ENCODE measurements at places on chromosomes 3 and 15.

DNA sequence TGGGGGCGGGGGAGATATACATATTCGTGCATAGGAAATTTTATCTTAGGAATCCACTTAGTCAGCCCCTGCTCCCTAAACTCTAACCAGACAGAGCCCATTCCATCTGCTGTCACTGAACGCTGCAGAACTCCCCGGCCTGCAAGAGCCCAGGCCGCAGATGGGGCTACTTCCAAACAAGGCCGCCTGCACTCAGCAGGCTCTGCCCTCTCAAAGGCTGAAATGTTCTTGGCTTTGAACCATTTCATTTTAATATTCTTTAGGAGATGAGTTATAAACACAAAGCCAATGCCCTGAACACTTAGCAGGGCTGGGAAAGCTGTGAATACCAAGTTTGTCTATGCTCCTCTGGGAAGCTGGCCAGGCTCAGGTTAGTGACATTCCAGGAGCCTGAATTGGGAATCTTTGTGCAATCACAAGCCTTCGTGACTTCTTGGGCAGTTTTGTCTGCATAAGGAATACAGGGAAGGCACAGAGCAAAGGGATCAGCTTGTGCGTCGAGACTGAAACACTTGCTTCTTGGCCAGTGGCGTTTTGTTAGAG lies 65.0 kb downstream of the SYNM start:
- DNase-seq: no peak

DNA sequence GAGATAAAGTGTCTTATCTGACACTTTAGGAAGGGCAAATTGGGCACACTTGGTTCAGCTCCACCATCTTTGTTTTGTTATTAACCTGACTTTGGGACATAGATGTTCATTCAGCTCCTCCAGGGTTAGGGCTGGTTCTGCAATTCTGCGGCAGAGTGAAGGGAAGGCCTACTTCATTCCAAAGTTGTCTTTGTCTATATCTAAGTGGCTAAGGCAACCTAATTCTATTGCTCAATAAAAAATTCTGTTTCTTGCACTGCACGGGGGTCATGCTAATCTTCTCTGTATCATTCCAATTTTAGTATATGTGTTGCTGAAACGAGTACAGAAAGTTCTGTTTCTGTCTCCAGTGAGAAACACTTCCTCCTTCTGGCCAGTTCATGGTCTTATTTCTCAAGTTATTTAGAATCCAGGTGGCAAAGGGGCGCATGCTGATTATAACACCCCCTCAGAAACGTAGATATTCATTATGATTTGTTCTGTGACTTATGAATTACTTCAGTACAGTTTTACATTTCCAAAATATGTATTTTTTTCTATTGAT lies 53.5 kb downstream of the PFN2 start:
- DNase-seq: no peak

- DNase-seq: no peak
Observed at GRCh38 chr3:45884368-45885201, 1.8 kb upstream of the CCR9 start.

- DNase-seq: no peak
Observed at GRCh38 chr15:99096894-99097426, 7.9 kb upstream of the SYNM start.

DNA sequence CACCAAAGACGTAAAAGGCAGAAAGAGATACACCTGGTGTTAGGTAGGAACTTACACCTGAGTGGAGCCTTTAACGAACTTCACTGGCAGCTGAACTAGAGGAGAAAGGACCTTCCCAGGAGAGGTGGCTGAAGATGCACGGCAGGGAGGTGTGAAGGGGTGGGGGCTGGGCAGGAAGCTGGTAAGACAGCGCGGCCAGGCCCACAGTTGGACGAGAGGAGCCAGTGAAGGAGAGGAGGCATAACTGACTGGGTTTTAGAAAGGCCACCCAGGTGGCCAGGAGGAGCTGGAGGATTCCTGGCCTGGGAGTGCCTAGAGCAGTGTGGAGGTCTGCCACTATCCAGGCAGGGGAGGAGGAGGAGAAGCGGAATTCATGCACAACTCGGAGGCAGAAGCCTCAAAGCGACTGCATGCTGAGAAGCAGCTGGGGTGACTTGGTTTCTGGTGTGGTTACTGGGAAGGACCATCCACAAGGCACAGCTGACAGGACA lies 51.9 kb downstream of the SLC41A3 start:
- DNase-seq: no peak

DNA sequence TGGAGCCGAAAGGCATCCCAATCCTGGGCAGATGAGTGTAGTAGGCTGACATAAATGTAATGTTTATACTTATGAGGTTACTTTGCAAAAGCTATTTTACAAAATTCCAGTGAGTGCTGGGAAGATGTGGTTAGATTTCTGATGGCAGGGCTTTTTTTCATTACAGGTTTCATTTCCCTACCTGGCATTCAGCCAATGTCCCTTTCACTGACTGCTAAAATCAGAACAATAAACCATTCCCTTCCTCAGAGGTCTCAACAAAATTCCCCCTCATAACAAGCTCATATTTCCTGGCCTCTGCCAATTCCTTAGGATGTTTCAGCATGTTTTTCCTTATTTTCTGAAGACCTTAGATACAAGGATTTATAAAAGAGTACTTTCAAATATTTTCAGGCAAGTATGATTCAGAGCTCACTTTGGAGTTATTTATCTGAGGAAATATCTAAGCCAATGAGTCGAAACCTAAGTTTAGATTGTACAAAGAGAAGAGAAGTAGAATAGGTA lies 40.9 kb upstream of the CCDC80 start:
- DNase-seq: no peak

GRCh38 chr3:141082064-141082463 lies 30.9 kb downstream of the SPSB4 start:
- no peak for DNase-seq

- DNase-seq: no peak
Observed at GRCh38 chr15:91102546-91103330, 2.7 kb downstream of the SV2B start.

DNA sequence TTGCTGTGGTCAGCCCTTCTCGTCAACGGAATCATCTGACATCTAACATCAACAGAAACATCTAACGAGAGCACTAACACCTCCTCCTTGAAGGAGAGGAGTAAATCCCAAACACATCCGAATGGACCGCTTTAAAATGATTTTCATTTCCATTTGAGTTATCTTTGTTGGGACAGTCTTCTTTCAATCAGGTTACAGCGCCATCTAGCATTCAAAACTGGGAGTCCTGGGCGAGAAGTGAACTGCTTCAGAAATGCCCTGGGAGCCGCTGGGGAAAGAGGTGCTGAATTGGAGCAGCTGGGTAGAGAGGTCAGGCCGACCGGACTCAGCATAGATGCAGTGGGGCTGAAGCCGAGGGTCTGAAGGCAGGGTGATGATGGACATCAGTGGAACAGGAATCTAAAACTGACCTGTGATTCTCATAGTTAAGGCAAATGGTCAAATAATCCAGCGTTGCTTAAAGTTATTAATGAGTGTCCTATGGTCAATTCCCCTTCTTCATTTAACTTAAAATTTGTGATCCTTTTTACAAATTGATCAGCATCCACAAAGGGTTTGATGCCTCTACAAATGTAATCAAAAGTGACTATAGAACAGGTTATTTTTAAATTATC lies 170.0 kb upstream of the NDN start:
- DNase-seq: no peak

DNA sequence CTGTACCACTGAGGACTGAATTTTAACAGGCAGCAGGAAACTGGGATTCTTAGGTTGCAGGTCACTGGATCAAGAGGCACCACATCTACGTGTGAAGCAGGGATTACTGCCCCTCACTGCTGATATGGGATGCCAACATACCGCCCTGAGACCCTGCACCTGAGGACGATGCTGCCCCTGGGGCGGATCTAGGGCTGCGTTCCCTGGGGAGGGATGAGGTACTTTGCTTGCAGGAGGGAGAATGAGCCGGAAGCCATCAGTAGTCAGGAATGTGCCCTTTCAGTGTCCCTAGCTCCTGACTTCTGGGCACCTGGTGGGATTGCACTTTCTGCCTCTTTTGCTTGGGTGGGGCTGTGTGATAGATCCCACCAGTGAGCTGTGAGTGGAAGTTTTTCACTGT lies 122.8 kb downstream of the RPLP1 start:
- no peak for DNase-seq

GRCh38 chr15:72835294-72835890 lies 51.8 kb upstream of the ADPGK start:
- no peak for DNase-seq

DNA sequence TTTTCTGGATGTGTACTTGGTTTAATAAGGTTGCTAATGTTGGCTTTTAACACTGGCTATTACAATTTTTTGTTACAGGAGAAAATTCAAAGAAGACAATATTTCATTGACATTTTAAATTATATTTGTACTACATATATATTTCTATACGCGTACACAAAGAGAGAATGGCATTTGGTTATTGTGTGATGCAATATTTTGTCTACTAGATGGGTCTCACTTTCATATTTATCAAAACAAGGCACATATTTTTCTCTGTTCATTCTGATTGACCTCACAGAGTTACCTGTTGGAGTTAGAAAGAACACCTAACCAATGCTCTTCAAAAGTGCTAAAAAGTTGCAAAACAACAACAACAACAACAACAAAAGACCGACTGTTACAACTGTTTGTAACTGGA lies 50.2 kb upstream of the VGLL3 start:
- no peak for DNase-seq

- no peak for DNase-seq
Observed at GRCh38 chr15:93049914-93050578, 39.0 kb downstream of the RGMA start.

- no peak for DNase-seq
Observed at GRCh38 chr3:35675206-35675605, 35.9 kb downstream of the ARPP21 start.

GRCh38 chr15:83327041-83327440 lies 42.6 kb upstream of the BNC1 start:
- DNase-seq: no peak

GRCh38 chr3:72133329-72134011 lies 348.5 kb upstream of the PROK2 start:
- no peak for DNase-seq

GRCh38 chr3:85244091-85244490 lies 285.3 kb downstream of the CADM2 start:
- DNase-seq: no peak

DNA sequence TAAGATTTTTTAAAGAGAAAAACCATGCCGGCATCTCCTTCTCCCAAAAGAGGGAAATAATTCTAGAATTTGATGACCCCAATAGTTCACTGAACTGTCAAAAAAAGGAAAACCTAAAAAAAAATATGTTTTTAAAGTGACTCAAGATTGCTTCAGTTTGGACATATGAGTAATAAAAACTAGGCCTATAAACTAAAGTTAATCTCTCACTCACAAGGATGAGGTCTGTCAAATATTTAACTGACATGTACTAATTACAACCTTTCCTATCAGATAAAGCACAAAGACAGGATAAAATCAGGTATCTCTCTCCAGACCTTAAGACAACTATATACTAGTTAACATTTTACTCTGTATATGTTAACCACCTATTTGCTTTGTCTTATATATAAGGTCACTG lies 231.9 kb downstream of the NSUN3 start:
- no peak for DNase-seq

- no peak for DNase-seq
Observed at GRCh38 chr3:119551598-119551997, 7.8 kb downstream of the CD80 start.
